Naive thymus-derived CD4-positive, alpha-beta T cell (primary cell): ENCODE measurements at places on chromosomes 4 and X.
A peak's percentile ranks its signal among the peaks of the same experiment; 100 is the strongest.

GRCh38 chrX:38890326-38890725, 89.1 kb downstream of the MID1IP1 start:
- DNase-seq, result no peak

DNA sequence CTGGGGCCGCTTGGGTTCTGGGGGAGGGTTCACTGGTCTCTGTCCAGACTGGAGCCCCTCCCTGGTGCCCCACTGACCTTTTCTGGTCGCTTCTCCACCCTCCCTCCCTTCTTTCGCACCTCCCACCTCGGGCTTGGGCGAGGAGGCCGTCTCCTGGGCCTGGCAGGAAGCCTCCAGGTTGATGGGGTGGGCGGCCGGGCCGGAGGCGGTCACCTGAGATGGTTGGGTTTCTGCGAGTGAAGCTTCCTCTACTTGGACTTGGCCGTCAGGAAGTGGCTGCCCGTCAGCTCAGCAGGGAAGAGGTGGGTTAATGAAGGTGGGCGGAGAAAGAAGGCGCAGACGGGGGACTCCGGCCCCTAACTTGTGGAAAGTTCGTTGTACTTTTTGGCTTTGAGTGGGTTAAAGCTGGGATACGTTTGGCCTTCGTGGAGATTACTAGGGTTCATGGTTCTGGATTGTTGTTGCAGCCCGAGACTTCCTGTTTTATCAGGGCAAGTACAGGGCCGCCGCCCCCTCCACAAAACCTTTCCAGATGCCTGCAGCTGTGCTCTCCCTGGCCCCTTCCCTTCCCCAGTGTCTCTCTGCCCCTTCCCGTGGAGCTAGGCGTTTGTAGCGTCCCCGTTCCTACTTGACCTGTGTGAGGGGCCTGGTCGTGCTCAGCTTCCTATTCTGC, 1.2 kb downstream of the AKAP17A start:
- no peak for DNase-seq

DNA sequence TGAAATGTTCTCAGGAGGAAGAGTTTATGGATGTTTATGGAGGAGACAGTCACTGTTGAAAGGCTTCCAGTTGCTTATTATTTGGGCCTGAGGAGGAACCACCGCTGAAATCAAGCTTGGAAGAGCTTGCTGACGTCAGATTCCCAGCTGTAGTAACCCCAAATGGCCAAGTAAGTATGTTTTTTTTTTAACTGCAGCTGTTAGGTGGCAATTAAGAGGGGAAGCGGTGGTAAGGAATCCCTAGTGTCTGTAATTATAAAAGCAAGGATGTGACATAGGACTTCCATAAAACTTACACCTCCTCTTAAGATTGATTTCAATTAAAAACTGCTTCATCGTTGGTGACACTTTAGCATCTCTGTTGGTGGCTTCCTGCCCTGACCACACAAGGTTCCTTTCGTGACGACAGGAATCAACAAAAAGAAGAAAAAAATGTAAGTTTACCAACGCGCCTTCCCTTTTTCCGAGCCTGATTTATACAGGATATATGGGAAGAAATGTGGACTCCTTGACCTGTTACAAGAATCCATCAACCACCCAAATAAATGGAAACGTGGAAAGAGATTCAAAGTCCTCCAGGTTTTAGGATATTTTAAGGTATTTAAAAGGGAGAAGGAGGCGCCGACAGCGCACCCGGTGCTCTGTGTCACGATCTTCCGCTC, 884 bp downstream of the RELL1 start:
- DNase-seq, result peak; percentile 85

- no peak for DNase-seq
Measured at GRCh38 chr4:168797194-168797593, 212.9 kb downstream of the CBR4 start.

DNA sequence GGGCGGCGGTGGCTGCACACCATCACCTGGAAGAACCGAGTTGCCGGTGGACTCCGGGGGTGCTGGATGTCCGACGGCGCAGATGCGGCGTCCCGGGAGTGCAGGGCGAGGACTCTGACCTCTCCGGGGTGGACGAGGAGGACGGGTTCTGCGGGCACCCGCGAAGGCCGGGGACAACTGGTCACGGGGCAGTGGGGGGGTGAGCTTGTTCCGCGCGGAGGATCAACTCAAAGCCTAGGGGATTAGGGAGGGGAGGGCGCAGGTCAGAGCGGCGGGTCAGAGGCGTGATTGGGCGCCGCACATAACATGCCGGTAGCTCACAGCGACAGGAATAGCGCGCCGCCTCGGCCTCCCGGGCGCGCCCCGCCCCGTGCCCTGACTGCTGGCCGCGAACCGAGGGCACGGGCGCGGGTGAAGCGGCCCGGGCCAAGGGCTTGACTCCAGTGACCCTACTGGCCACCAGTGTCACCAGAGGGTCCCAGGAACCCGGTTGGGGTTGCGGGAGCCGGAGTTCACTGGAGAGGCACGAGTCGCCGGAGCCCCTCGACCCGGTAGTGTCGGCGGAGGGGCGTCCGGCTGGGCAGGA, at the start of gene KLHL34:
Gene KLHL34 (minus strand): TSS at position 179 of the 586 bp plus-strand sequence. CDS start 542 bp downstream, outside the sequence.
- DNase-seq, result peak; percentile 24

GRCh38 chr4:18398661-18399060, 377.1 kb upstream of the LCORL start:
- no peak for DNase-seq

DNA sequence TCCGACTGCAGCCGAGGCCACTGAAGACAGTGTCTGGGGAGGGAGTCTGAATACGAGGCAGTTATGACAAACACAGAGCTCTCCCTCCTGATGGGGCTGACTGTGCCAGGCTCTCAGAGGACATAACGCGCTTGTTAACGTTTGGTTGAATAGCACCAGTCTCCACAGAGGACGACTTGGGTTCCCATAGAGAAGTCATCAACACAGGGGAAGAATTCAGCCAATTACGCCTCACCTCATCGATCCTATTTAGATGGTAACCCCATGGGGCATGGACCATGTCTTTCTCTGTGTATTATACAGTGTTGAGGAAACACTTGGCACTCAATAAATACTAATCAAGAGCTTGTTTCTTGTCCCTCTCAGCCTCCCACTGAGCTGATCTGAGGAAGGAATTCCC, 642.6 kb upstream of the LCORL start:
- no peak for DNase-seq

DNA sequence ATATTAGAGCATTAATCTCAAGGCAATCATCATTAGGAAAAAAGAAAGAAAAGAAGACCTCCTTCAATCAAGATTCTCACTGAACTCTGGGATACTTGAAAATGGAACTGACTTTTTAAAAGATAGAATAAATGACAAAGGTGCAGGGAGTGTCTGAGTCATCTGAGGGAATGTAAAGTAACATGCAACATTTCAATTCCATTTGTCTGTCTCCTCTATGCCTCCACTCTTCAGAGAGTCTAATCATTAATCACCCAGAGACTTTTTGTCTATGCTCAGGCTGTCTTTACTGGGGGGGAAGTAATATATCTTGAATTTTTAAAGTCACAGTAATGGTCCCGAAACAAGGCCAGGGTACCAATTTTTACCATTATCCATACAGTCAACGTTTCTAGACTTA, 55.0 kb upstream of the PACRGL start:
- DNase-seq, result no peak

DNA sequence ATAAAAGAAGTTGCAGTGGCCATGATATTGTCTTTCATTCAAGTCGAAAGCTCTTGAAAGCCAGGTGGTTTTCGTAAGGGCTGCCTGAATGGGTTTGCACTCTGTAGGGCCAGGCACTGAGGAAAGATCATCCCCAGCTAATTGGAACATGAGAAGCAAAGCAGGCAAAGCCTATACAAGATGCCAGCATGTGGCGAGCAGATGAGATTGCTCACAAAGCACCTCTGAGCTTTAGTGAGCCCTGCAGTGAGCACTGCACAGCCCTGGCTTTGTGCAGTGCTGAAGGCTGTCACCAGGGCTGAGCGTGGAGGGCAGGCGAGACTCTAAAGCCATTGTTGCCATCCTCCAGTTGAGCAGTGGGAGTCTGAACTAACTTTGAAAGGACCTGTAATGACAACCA, 53.8 kb downstream of the HADH start:
- no peak for DNase-seq

DNA sequence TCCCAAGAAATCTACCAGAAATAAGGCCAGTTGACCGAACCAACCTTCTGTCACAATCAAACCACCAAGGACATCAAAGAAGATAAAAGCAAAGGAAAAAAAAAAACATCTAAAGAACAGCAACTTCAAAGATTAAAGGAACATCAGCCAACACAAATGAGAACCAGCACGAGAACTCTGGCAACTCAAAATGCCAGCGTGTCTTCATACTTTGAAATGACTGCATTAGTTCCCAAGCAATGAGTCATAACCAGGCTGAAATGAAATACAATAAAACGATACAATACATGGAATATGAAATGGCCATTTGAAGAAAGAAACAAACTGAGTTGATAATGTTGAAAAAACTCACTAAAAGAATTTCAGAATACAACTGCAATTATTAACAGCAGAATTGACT, 611.6 kb upstream of the GRIA3 start:
- no peak for DNase-seq

GRCh38 chr4:78578674-78579425, 27.3 kb downstream of the ANXA3 start:
- DNase-seq, result no peak

- no peak for DNase-seq
Measured at GRCh38 chrX:132415012-132415411, 73.8 kb downstream of the MBNL3 start.

- DNase-seq, result no peak
Measured at GRCh38 chr4:26583538-26583864, 383 bp upstream of the TBC1D19 start.

- DNase-seq, result peak; percentile 5
Measured at GRCh38 chr4:52862639-52863161, 583 bp downstream of the RASL11B start.

- no peak for DNase-seq
Measured at GRCh38 chr4:1200425-1201035, 28.1 kb upstream of the SPON2 start.
